ENCODE measurements at places on chromosomes 6 and 20.

DNA sequence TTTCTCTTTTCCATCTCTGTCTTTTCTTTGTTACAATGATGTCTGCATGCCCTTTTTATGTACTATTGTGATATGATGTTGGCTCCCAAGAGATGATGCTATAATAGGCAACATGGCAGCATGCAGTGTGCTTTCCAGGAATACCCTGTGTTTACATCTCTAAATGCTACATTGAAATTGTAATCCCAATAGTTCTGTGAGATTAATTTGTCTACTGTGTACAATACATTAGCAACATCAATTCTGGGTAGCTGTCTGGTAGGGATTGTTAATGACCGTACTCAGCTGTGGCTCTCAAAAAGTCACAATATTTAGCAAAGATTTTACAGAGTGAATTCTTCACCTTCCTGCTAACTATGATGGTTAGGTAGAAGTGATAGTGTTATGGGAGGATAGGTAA is 225.6 kb upstream of the MMS22L start:
- no peak overlapping the region for H3K4me3 ChIP-seq
- DNase-seq: no peak
- H3K27me3 ChIP-seq: peaks cover 3% of the 10 kb centered on the region
- no peaks in the 10 kb centered on the region for H3K4me1 ChIP-seq

GRCh38 chr20:14790771-14791620 is 453.6 kb upstream of the FLRT3 start:
- H3K4me1 ChIP-seq: no peaks in the 10 kb centered on the region
- no peaks in the 10 kb centered on the region for H3K27me3 ChIP-seq
- H3K36me3 ChIP-seq: no peaks in the 10 kb centered on the region
- no peak for DNase-seq

- H3K27me3 ChIP-seq: no peaks in the 10 kb centered on the region
- no peak for DNase-seq
- no peak overlapping the region for H3K27ac ChIP-seq
- H3K4me1 ChIP-seq: no peaks in the 10 kb centered on the region
These were observed 429.0 kb downstream of the UTRN start for GRCh38 chr6:144714021-144714712.

GRCh38 chr6:29737707-29738630 is 14.7 kb downstream of the HLA-F start:
- H3K4me3 ChIP-seq: no peak overlapping the region
- no peaks in the 10 kb centered on the region for H3K4me1 ChIP-seq

GRCh38 chr6:132028029-132028428 is 76.9 kb upstream of the CCN2 start:
- no peaks in the 10 kb centered on the region for H3K36me3 ChIP-seq
- no peaks in the 10 kb centered on the region for H3K4me1 ChIP-seq
- H3K27ac ChIP-seq: no peak overlapping the region

- H3K4me1 ChIP-seq: no peaks in the 10 kb centered on the region
- no peak overlapping the region for H3K4me3 ChIP-seq
- no peaks in the 10 kb centered on the region for H3K27me3 ChIP-seq
- no peak overlapping the region for H3K27ac ChIP-seq
- no peak for DNase-seq
These were observed 95.6 kb downstream of the UST start for GRCh38 chr6:148842296-148843019.
